ENCODE measurements at places on chromosomes 2 and 18.

DNA sequence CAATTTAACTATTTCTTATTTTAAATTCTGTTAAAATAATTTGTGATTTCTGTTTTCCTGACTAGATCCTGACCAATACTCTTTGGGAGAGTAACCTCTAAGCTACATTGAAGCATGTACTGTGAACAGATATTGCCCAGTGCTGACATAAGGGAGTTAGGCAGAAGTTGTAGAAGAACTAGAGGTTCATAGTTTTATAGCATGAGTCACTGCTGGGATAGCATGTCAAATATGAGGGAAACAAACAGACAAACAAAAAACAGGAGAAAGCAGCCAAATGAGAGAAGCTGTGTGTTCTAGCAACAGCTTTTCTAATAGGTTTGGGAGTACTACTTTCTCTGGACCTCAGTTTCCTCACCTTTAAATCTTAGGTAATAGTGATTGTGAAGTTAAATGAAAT lies 72.4 kb downstream of the CERS6 start:
- no peak for DNase-seq

DNA sequence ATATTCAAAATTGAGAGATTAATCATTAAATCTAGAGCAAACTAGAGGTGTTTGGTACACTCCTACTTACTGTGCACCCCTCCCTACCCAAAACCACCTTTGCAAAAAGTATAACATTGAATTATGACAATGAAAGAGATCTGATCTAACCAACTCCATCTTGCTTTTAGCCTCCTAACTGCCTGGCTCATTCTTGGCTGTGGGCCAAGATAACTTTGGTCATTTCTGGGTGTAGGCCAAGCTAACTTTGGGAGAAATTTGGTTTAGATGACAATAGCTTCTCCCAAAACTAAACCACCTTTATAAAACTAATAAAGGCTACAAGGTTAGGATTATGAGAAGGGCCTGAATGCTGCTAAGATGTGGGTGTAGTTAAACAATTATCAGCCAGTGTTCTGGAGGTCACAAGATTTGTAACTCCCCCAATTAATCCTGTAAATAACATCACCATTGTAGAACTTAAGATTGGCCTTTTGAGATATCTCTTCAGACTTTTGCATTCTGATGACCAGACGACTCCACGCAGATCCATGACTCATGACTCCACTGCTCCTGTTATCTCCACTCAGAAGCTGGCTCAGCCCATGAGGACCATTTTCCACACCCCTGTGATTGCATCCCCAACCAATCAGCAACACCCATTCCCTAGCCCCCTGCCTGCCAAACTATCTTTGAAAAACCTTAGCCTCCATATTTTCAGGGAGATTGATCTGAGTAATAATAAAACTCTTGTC lies 160.2 kb downstream of the FBXO15 start:
- no peak for DNase-seq

DNA sequence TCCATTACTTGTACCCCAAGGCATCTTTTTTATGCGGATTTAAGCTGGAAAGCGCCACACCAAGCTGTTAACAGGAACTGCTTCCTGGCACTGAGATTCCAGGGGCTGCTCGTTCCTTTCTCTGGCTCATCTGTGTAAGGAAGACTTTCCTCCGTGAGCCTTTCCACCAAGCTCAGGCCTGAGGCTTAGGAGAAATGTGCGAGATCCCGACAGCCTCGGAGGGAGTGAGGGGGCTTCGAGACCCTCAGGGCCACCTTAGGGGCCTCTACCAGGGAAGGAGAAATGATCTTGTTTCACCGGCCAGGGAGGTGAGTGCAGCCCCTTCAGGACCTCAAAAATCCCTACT lies 17.1 kb downstream of the B3GNT7 start:
- no peak for DNase-seq

GRCh38 chr2:233164128-233164635 lies 87.3 kb upstream of the ATG16L1 start:
- DNase-seq: no peak

DNA sequence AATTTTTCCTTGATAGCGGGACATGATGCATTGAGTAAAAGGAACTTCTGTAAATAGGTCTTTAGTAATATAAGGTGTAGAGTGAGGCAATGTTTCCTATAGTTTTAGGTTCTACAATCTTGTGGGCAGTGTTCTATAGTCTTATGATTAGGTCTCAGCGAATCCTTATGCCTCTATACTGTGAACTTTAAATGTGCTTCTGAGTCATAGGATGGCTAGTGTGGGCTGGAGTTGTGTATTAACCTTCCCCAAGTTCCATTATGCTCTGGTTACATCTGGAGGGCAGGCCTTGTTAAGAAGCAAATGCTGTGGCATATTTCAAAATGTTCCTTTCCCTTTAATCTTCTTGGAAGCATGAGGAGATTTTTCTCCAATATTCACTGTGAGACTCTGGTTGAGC lies 73.5 kb downstream of the ROCK2 start:
- no peak for DNase-seq

Data from posterior cingulate gyrus (tissue), 11 donors.